ENCODE measurements at places on chromosomes 5 and 9.

GRCh38 chr5:111472096-111472495, 40.2 kb downstream of the STARD4 start:
- DNase-seq, result no peak

- no peak for DNase-seq
Measured at GRCh38 chr5:62607615-62608014, 29.0 kb downstream of the LRRC70 start.

- DNase-seq, result no peak
Measured at GRCh38 chr9:116549786-116550660, 137.1 kb upstream of the TRIM32 start.

DNA sequence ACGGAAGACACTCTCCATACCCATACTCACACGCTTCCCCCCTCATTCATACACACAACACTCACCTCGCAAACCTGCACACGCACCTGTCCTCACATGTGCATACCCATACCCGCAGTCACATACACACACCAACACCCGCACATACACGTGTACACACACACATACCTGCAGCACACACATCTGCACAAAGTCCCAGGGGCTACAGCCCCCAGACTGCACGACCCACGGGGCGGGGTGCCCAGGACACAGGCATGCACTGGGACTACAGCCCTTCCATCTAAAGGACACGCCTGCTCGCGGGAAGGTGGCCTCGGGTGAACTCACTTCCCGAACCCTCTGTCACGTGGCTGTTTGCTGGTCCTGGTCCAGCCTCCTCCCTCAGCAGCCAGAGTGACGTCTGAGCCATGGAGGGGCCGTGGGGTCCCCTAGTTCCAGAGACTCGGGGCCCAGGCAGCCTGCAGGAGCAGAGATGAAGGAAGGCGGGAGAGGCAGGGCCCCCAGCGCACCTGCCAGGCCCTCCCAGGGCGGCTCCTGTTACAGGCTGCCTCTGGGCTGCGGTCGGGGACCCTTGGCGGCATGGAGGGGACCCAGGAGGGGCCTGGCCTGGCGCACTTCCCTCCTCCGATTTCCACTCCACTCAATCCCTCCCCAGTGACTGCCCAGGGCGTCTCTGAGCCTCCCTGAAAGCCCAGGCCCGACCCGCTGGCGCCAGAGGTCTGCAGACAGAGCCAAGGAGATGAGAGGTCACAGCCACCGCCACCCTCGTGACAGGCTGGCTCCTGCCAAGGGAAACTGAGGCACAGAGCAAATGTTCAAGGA, 8.1 kb downstream of the SLC12A7 start:
- DNase-seq, result peak; percentile 40

- DNase-seq, result no peak
Measured at GRCh38 chr5:180439911-180440769, 54.0 kb upstream of the CNOT6 start.

- no peak for DNase-seq
Measured at GRCh38 chr5:172802567-172803176, 31.4 kb upstream of the ERGIC1 start.

- DNase-seq, result no peak
Measured at GRCh38 chr9:114791736-114792135, 14.1 kb downstream of the TNFSF15 start.

DNA sequence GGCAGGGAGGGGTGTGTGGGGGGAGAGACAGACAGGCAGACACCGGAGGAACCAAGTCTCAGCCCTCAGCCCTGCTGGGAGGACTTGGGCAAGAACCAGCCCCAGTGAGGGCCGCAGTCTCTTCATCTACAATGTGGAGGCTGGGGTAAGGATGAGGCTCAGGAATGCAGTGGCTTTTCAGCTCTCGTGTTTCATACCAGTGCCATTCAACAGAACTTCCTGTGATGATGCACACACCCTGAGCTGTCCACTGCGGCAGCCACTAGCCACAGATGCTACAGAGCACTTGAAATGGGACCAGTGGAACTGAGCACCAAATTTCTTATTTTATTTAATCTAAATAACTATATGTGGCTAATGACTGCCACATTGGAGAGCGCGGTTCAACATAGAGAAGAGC, 10.7 kb downstream of the CAMK2A start:
- DNase-seq, result no peak

DNA sequence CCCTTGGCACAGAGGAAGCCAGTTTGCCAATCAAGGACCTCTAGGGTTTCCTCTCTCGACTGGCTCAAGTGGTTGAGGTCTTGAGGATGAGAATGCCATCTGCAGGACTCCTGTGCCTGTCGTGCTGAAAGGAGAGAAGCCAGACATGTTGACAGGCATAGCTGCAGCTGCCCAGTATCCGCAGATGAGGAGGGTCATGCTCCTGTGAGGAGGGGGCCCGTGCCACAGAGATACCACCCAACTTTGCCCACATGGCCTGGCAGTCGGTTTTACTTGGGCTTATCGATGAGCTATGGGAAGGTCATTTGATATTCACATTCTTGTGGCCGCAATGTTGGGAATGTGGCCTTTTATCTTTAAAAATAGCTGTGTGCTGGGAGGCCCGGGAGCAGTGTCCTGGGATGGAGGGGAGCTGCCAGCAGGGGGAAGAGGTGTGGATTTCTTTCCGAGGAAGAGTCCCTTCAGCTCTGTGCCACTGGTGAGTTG, 17.4 kb downstream of the FRMPD1 start:
- DNase-seq, result no peak

DNA sequence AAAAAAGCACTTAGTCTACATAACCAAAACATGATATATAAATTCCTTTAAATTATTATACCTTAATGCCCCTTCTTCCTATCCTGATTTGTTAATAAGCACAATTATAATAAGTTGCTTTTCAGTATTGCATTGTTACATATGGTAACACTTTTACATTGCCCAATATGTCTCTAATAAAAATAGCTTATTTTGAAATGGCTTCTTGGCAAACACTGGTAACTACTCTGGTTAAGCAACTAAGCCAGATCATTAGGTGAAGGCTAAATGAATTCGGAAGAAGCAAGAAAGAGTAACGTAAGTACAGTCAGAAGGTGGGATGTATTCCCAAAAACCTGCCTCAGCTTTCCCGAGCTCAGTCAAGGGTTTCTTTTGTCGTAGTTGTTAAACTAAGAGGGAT, 85.3 kb downstream of the TTC39B start:
- no peak for DNase-seq
